Cortex of kidney (tissue), 1 donor: ENCODE measurements at places on chromosomes 4 and X.

- no peak for DNase-seq
Measured at GRCh38 chr4:19164334-19164733, 1087.4 kb upstream of the SLIT2 start.

DNA sequence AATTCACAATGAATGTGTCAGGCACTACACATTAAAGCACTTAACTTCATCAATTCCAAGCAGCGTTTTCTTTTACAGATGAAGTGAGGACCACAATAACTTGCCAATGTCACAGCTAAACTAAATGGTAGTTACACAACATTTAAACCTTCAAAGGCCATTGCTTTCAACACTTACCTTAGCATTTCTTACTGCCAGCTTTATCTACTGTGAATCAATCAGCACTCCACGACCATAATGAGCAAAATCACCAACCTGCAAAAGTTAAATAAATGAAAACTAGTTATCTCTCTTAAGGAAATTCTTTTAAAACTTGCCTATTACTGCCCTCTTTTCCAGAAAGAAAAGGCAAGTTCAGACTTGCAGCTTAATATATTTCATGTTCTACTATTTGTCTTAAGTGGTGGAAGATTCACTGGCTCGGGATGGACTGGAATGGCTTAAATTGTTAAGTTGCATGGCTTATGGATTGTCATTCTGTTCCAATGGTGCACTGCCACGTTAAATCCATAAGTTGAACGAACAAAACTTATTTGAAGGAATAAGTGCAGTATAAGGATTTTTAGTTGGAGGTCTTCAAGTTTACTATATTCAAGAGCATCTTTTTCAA, 8.3 kb downstream of the RBMX start:
- DNase-seq, result no peak

GRCh38 chr4:165754664-165755063, 118.4 kb upstream of the TLL1 start:
- DNase-seq, result no peak

DNA sequence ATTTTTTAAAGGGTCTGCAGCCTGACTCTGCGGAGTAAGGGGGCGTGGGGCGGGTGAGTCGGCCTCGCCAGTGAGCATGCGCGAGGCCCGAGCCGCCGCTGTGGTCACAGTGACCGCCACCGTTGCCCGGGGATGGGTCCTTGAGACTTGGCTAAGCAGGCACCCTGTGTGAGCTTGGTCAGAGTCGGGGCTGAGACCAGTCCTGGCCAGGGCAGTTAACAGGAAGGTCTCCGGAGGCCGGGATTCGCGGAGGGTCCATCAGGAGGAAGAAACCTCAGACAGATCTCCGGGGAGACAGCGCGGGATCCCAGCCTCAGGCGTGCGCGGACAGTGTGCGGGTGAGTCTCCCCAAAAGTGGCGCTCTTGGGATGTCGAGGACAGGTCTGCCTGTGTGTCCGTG, 1384.4 kb upstream of the PCDH10 start:
- no peak for DNase-seq

DNA sequence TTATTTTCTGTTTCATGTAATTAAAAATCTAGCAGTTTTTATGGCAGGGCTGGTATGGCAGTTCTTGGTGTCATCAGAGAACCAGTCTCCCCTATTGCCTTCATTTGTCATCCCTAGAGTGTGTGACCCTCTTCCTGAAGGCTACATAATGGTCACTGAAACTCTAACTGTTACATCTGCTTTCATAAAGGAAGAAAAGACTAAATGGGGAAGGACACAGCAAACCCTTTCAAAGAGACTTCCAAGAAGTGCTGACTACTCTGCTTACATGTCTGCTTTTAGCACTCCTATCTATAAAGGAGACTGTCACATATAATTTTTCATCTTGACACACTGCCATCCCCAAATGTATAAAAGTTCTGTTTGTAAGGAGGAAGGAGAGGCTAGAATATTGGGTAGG, 105.9 kb upstream of the DIAPH2 start:
- DNase-seq, result no peak

GRCh38 chr4:107292979-107293378, 256.9 kb upstream of the DKK2 start:
- DNase-seq, result no peak
